ENCODE measurements at places on chromosomes 7 and 10.

DNA sequence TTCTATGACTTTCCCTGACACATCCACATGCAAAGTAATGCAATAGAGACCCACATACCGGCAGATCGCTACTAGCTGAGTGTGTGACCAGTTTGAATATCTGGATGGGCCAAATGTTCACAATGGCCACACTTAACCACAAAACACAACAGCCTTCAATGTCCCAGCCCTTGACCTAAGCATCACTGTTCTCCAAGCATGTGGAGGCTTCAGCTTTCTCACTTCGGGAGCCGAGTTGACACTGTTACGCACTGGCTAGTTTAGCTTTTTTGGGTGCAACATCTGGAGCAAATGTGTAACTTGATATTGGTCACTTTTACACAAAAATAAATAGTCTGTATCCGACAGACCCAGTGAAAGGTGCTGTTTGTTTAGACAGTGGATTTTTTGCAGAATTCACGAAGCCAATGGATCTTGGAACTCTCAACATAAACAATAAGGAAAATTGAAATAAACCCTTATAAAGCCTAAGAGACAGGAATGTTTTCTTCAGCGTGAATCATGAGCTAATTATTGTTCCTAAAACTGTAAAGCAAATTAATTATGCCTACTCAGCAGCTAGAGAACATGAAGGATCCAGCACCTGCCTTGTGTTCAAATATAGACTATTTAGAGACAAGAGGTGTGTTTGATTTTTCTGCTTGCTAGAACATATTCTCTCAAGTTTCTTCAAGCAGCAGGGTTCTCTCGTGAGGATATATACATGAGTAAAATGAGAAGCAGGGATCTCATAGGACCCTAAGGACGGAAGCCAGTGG is 117.6 kb upstream of the JCAD start:
- DNase-seq: no peak

- DNase-seq: no peak
These were observed 81.3 kb downstream of the CDK6 start for GRCh38 chr7:92754919-92755581.

- DNase-seq: no peak
These were observed 61.2 kb upstream of the INPP5A start for GRCh38 chr10:132476146-132477065.

- DNase-seq: no peak
These were observed 23.5 kb upstream of the FAM180A start for GRCh38 chr7:135771961-135772638.

DNA sequence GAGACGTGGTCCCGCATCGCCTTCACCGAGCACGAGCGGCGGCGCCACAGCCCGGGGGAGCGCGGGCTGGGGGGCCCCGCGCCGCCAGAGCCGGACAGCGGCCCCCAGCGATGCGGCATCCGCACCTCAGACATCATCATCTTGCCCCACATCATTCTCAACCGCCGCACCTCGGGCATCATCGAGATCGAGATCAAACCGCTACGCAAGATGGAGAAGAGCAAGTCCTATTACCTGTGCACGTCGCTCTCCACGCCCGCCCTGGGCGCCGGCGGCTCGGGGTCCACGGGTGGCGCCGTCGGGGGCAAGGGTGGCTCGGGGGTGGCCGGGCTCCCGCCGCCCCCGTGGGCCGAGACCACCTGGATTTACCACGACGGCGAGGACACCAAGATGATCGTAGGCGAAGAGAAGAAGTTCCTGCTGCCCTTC is 737 bp downstream of the CNNM2 start:
- no peak for DNase-seq

DNA sequence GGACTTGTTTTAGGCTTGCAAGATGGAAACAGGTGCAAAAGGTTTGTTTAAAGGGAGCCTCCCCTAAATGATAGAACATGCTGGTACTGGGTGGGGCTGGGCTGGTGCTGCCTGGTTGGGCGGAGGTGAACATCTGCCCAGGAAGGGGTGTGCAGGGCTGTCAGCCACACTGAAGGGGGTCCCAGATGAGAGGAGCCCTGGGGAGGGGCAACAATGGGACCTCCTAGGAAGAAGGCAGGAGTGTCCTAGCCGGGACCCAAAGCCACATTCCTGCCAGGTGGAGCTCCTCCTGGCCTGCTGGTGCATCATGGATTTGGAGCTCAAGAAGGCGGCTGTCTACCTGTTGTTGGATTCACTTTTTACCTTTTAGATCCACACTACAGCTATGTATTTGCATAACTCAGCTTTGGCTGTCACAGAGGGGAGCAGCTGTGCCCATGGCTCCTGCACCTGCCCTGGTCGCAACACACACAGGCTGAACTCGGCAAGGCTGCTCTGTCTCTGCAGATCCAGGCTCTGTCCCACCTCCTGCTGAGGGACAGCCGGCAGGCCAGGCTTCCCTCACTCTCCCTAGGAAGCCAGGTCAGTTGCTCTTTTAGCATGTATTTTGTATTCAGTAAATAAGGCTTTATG is 59.9 kb downstream of the ADARB2 start:
- no peak for DNase-seq

- no peak for DNase-seq
These were observed 109.0 kb upstream of the CARD11 start for GRCh38 chr7:3152714-3153113.

GRCh38 chr10:55441777-55442176 is 640.7 kb upstream of the PCDH15 start:
- DNase-seq: no peak

- DNase-seq: no peak
These were observed 41.5 kb downstream of the MINPP1 start for GRCh38 chr10:87546210-87546609.

DNA sequence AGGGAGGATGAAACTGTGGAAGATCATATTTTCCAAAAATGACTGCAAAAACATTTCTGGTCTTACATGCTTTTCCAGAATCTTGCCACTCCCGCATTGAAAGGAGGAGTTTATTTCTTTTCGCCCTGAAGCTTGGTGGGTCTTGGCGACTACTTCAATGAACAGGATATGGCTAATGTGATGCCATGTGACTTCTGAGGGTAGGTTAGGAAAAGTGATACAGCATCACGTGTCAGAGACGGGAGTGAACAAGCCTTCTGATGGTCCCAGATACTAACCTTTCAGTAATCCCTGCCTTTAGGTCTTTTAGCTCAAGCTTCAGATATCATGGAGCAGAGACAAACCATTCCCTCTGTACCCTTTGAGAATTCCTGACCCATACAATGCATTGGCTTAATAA is 192.2 kb upstream of the HPS1 start:
- DNase-seq: no peak

- DNase-seq: no peak
These were observed 90.4 kb downstream of the TAF3 start for GRCh38 chr10:7908541-7909210.

DNA sequence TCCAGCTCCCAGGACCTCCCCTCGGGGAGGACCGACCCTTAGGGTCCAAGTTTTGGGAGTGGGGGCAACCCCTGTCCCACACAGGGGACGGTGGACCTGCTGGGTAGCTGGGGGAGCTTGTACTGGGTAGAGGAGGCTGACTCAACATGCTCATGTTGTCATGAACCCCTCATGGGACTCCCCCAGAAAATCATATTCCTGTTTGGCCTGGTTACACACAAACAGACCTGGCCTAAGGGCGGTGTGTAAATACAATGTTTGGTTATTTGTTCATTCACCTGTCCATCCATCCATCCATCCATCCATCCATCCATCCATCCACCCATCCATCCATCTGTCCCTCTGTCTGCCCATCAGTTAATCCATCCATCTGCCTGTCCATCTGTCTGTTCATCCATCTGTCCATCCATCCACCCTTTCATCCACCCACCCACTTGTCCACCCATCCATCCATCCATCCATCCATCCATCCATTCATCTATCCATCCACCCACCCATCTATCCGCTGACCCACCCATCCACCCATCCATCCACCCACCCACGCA is 92.9 kb downstream of the DNAJB6 start:
- DNase-seq: no peak
